Stimulated activated CD4-positive, alpha-beta T cell treated with anti-CD3 and anti-CD28 coated beads, Interleukin-2, amount 100 ng/mL, for 4 hours (primary cell): ENCODE measurements at places on chromosomes 2 and 18.

- no peak for DNase-seq
Measured at GRCh38 chr2:17814601-17815000, 1.7 kb upstream of the MSGN1 start.

- no peak for DNase-seq
Measured at GRCh38 chr2:191620144-191620543, 57.8 kb upstream of the NABP1 start.

- no peak for DNase-seq
Measured at GRCh38 chr2:10305254-10305635, 2.5 kb downstream of the HPCAL1 start.

DNA sequence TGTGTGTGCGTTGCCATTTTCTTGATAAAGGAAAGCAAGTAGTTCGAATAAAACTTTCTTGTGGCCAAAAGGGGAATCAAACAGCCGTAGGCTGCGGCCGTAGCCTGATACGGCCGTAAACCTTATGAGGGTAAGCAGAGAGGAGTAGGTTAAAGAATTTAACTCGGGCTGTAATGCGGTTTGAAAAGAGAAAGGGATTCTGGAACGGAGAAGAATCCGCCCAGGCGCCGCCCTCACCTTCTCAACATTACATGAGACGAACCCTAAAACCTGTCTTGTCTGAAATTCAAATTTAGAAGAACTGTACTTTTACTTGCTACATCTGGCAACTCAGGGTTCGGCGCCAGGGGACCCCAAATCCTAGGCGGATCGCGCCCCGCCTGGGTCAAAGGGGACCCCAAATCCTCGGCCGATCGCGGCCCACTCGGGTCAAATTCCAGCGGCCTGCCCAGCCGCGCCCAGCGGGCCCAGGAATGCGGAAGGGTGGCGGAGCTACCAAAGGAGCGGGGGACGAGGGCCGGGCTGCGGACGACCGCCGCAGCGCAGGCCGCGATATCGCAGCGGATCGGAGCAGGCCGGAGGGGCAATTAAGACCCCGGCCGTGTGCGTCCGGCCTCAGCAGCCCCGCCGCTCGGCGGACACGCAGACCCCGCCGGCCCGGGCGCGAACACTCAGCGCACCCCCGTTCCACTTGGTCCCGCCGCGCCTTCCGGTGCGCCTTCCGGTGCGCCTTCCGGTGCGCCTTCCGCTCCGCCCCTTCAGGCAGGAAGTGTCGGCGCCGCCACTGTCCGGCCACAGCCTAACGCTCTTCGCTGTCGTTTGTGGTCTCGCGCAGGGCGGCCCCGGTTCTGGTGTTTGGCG lies at the start of gene MYL12B:
Gene MYL12B (plus strand): TSS at position 761 of the 861 bp plus-strand sequence. CDS start 10,766 bp downstream, outside the sequence.
- peak; percentile 54 for DNase-seq

- DNase-seq = no peak
Measured at GRCh38 chr2:121774235-121774634, 18.8 kb downstream of the TSN start.

GRCh38 chr2:44932079-44932478 lies 9.4 kb upstream of the SIX3 start:
- no peak for DNase-seq

- DNase-seq = no peak
Measured at GRCh38 chr2:86821842-86822241, 31.1 kb upstream of the CD8A start.

DNA sequence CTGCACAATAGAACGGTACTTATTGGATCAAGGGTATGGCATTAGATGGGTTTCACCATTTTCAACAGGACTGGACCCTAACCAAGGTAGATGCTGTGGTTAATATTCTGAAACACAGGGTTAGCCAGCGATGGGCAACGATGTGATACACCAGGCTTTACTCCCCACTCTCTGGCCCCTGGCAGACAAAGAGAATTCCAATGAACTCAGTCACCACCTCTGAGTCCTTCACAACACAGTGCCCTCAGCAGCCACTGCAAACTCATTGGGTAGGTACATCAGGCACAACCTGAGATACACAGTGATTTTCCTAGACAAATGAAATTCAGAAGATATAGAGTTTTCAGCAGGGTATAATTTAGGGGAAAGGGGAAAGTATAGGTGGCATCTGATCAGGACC lies 634.5 kb downstream of the ZEB2 start:
- DNase-seq = no peak

GRCh38 chr2:4903656-4904348 lies 788.4 kb upstream of the SOX11 start:
- DNase-seq = no peak

GRCh38 chr2:99187011-99187410 lies 6.0 kb downstream of the MRPL30 start:
- DNase-seq = no peak

- peak; percentile 11 for DNase-seq
Measured at GRCh38 chr2:241412144-241412543, 56.1 kb downstream of the FARP2 start.

GRCh38 chr2:10352361-10352760 lies 49.7 kb downstream of the HPCAL1 start:
- DNase-seq = no peak

GRCh38 chr2:166404831-166405568 lies 29.3 kb upstream of the SCN9A start:
- no peak for DNase-seq

GRCh38 chr2:8677646-8678592 lies 3.9 kb upstream of the ID2 start:
- no peak for DNase-seq

DNA sequence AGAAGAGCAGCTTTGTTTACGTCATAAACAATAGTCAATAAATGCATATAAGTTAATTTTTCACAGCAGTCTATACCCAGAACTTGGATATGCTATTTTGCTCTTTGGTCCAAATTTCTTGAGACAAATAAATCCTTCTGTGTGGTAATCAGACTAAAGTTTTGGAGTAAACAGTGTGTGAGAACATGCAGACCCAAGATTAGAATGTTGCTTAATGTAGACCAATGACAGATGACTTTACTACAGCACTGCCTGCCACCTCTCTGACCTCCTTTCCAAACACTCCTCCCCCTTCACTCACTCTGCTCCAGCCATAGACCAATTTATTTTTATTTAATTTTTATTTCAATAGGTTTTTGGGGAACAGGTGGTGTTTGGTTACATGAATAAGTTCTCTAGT lies 115.3 kb upstream of the TANK start:
- no peak for DNase-seq

DNA sequence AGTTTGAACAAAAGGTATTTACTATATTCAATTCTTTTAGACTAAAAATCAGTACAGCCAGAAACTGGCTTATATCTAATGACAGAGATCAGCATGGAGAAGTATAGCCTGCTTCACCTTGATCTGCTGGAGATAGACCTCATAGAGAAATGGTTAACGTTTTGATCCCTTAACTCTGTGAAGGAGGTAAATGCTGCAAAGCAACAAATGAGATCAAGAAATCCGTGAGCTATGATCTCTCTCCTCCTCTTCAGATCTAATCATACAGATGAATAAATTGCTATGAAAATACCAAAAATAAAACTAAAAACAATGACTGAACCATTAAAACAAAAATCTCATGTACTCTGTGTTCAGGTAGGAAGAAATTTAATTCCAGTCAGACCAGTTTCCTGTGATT lies 42.8 kb downstream of the KLHL14 start:
- DNase-seq = no peak

DNA sequence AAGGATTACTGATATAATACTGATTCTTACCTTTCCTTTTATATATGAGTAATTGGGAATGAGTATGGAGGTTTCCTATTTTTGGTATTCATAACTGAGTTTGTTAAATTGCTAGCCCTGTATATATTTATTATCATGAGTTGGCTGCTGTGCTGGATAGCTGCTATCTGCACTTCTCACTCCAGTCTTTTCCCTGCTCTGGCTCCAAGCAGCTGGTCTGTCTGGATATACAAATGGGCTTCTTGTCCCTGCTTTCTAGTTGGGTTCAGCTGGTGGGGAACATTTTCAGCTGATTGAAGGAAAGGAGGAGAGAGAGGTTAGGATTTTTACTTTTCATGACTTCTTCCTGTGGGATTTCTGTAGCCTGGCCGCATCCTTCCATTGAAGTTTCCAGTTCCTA lies 41.2 kb downstream of the AGFG1 start:
- no peak for DNase-seq
